H7 (cell line): ENCODE measurements at places on chromosomes 7 and 10. TPM values are rescaled to one million over a fixed set of nuclear protein-coding genes. Genes with fewer than 3 reads are reported as not detected.

DNA sequence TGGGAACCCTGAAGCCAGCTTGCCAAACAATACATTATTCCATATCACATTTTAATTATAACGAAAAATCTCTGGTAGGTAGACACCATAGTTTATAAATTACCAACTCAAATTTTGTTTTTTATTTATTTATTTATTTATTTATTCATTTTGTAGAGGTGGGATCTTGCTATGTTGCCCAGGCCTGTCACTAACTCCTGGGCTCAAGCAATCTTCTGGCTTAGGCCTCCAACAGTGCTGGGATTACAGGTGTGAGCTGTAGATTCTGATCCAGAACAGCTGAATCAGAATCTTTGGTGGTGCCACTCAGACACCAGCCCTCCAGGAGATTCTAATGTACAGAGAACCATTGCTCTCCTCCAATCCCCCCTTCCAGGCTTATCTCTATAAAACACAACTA lies 1.7 kb downstream of the PON2 start:
- DNase-seq: no peak

DNA sequence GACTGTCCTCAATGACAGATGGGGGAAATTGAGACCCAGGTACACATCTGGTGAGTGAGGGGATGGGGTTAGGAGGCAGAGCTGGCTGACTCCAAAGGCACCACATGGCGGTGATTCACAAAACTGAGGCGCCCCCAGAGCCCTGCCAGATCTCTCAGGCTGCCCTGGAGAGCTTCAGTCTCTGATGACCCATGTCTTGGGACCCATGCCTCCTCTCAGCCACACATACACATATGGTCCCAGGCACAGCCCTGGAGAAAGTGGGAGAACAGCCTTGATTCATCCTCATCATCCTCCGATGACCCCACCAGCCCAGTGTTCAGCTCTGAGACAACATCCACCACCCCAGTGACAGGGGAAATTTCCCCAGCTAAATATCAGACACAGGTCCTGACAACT lies 426.0 kb downstream of the RPS24 start:
- no peak for DNase-seq

GRCh38 chr10:133393401-133394063 lies 425 bp upstream of the MTG1 start:
- DNase-seq: peak; percentile 100

APBB1IP gene
- not detected in 2 replicates for total RNA-seq

ADCY1 gene
- 5.6 and 8.1 TPM in 2 replicates for total RNA-seq

GRCh38 chr10:61592581-61592980 lies 70.1 kb upstream of the CABCOCO1 start:
- DNase-seq: no peak

GRCh38 chr10:93152136-93152535 lies 78.4 kb downstream of the CYP26A1 start:
- no peak for DNase-seq

OR9A2 gene
- total RNA-seq: not detected in 2 replicates

DNA sequence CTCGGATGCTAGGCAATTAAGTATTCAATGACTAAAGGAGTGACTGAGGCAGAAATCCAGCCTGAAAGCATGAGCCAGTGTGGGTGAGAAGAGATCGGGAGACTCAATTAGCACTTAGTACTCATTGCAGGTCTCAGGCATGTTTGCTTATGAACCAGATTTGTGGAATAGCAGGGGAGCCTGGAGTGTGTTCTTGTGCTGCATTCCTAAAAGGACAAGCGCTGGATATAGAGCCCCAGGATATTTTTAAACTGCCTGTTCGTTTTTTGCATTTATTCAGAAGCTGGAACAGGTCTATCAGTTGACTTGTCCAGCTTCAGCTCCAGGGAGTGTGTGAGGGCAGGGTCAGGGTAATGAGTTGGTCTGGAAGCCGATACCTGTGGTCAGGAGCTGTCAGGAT lies 120.3 kb downstream of the BMPER start:
- DNase-seq: no peak

UBE2D4 gene
- 5.3 and 6.1 TPM in 2 replicates for total RNA-seq

DNA sequence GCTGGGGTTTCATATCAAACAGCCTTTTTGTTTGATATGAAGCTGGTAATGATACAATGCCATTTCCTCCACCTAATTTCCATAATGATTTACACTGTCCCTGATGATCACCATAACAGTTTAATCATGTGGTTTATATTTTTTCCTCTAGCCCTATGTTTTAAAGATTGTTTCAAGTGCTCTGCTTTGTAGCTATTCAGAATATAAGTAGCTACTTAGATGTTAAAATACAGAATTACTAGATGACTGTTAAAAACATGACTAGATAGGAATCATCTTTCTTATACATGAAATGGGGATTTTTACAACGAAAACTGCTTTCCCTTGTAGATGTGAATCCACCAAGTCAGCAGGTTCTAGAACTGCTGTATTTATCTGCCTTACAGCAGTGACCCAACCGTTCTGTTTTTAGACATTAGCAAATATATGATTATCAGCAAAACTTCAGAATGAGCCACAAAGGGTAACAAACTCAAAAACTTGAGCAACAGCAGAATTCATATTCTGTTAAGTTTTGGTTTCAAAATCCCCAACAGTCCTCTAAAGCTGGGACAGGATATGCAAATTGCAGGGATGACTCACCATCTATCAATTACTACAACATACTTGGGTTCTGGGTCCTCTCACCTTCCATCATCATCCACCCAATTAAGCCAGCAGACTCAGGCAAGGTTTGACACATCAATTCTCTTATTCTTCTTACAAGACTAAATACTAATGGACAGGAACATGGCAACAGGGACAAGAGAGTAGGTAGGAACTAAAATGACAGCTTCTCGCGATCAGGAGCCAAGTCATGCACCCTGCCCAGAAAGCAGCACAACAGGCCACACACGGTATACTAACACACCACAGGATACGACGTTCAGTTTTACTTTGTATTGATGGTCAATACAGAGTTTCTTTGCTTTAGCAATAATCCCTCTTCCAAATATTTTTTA lies 83.9 kb downstream of the PIP4K2A start:
- no peak for DNase-seq

SEMA3D gene
- total RNA-seq: 0.90 and 1.6 TPM in 2 replicates

- DNase-seq: no peak
Observed at GRCh38 chr10:58742141-58742540, 229.5 kb downstream of the BICC1 start.

DNA sequence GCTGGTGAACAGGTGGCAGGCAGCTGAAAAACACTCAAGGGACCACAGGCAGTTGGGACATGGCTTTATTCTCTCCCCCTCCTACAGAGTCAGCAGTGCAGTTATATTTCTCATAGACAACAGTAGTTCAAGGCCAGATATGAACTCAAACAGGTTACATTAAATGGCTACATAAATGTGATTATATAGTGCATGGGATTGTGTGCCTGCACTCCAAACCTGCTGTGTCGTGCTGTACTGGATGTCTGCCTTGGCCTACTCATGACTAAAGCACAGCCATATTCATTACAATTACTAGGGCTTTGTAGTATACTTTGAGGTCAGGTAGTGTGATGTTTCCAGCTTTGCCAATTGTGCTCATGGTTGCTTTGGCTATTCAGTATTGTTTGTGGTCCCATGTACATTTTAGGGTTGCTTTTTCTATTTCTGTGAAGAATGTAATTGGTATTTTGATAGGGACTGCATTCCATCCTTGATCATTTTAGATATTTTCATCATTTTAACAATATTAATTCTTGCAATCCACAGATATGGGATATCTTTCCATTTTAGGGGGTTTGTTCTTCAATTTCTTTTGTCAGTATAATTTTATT lies 393.6 kb downstream of the CNTNAP2 start:
- DNase-seq: no peak

MYO1G gene
- total RNA-seq: not detected in 2 replicates

ITPRID1 gene
- 0.18 and 0.24 TPM in 2 replicates for total RNA-seq

DNA sequence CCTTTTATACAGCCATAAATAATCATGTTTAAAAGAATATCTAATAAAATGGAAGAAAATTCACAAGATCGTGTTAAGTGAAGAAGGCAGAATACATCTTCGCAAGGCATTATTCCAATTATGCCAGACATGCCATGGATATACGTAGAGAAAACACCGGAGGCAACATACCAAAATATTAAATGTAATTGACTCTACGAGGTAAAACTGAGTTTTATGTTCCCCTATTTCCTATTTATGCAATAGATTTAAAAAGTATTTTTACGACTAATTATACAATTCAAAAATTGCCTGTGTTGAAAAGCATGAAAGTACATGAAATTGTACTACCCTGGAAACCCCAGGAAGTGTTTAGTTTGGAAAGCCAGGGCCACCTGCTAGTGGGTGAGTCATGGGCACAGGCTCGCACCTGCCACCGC lies 936 bp upstream of the REPIN1 start:
- no peak for DNase-seq

CPVL gene
- total RNA-seq: 32.9 and 46.1 TPM in 2 replicates

DNA sequence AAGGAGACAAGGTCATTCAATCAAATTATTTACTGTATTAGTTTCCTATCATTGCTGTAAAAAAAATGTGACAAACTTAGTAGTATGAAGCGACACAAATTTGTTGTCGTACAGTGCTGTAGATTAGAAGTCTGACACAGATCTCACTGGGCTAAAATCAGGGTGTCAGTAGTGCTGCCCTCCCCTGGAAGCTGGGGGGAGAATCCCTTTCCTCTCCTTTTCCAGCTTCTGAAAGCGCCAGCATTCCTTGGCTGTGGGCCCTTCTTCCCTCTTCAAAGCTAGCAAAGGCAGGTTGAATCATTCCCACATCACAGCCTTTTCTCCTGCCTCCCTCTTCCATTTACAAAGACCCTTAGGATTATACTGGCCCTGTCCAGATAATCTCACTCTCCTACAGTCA lies 28.0 kb downstream of the VPS41 start:
- peak; percentile 24 for DNase-seq

MLXIPL gene
- total RNA-seq: 0.63 and 0.73 TPM in 2 replicates

DNA sequence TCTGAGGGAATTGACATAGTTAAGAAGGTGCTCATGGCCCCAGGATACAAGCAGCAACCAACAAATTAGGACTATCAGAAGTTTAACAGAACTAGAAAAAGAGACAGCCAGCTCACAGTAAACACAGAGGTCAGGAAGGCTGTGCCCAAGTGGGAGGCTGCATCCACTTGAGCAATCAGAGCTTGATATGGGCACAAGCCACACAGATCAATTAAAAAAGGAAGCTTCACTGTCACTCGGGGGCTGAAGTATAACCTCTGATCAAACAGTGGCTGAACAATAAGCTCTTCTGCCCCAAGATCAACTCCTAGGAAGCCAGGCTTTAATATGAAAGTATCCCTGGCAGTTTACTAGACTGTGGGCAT lies 40.0 kb downstream of the ZNF438 start:
- DNase-seq: no peak

- no peak for DNase-seq
Observed at GRCh38 chr7:114426382-114426781, 11.8 kb downstream of the FOXP2 start.

DNA sequence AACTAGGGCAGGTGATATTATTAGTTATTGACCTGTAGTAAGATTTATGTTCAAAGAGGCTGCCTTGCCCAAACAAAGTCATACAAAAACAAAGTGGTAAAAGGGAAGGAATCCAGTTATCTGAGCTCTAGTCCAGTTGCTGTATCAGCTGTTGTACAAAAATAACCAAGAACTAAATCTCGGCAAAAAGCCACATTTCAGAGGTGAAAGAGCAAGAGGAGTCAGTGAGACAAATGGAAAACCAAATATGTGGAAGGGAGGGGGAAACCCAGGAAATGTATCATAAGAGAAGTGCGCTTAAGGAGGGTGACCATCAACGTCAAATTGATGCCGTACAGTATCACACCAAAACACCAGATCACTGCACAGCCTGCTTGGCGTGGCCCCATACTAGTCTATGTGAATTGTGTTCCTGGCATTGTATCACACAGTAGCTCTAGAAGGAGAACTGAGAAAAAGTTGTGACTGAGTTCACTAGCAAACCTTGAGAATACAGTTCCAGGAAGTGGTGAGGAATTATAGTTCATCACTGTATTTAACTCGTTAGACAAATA lies 6.4 kb downstream of the AGBL3 start:
- DNase-seq: no peak

LRRC61 gene
- 38.3 and 39.4 TPM in 2 replicates for total RNA-seq

DNA sequence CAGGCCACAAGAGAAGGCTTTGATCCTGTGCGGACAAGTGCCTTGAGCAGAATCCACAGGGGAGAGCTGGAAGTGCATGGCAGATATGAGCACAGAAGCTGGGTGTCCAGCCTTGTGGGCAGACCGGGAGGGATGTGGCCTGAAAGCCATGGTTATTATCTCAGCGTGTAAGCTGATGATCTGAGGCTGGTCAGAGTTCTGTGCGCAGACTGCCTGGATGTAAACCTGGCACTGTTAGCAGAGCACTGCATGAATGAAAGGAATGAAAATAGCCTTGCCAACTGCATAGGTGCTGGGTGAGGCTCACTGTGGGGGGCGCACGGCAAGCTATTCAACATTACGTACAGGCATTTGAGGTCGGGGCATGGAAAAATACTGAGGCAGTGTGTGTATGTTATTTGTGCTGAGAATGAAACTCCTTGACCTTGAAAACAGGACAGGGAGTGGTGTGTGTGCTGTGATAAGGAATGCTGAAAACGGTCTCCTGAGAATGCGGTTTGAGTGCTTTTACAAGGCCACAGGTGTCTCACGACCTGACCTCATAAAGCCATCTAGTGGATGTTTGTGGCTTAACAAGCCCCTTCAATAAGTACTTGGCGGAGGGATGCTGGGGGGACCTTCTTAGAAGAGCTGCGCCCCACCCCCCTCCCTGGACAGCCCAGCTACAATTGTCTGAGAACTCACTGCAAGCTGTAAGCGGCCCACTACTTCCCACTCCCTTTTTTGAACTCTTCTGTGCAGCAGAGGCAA lies 18.7 kb downstream of the AKR1C1 start:
- DNase-seq: peak; percentile 47

DNA sequence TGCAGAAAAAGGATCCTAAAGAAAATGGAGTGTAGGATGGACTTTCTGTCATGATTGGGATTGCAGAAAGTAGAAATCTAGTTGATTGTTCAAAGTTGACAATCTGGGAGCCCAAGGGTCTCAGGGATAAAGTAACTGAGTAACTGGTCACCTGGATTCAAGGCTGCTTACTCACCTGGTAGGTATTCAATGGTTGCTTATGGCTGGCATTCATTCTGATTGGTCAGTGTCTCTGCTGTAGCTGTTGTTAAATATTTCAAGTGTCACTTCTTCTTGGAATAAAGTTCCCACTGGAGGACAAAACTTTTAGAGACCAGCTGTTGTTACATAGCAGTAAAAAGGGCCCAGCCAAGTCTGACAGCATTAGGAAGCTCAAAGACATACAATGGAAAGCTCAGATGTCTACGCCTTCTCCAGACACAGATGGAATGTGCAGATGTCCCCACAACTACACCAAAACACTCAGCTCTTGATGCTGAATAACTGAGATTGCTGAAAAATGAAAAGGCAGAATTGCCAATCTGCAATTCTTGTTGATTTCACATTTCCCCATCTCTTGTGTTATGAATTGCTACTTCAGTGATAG lies 106.9 kb downstream of the ZNF467 start:
- DNase-seq: no peak

GRCh38 chr7:75937958-75938786 lies 23.2 kb downstream of the POR start:
- DNase-seq: no peak

- DNase-seq: peak; percentile 46
Observed at GRCh38 chr10:28858646-28859045, 181.3 kb downstream of the BAMBI start.
